Progenitor cell of endocrine pancreas (in vitro differentiated cells): ENCODE measurements at places on chromosomes 6 and 20. TPM values are rescaled to one million over a fixed set of nuclear protein-coding genes. Genes with fewer than 3 reads are reported as not detected.

DNA sequence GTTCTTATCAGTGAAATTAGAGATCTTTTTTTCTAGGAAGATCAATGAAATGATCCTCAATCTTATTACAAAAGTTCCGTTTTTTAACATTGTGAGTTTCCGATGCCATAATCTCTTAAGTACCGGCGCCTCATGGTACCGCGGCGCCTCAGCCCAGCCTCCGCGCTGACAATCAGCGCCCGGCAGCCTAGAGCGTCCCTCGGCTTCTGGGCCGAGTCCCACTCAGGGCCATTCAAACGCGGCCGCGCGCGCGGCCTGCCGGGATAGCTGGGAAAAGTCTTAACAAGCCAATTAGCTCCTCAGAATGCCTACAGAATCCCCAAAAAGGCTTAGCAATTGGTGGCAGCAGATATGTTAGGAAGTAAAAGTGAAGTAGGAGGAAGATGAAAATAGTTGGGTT lies 204.8 kb downstream of the ADGB start:
- no peak overlapping the region for H3K4me3 ChIP-seq
- DNase-seq = no peak
- peaks cover 2% of the 10 kb centered on the region for H3K4me1 ChIP-seq
- H3K36me3 ChIP-seq = no peaks in the 10 kb centered on the region
- no peaks in the 10 kb centered on the region for H3K27me3 ChIP-seq

GRCh38 chr20:56511926-56512325 lies 12.6 kb upstream of the FAM209A start:
- no peaks in the 10 kb centered on the region for H3K36me3 ChIP-seq
- no peaks in the 10 kb centered on the region for H3K4me1 ChIP-seq
- no peak overlapping the region for H3K27ac ChIP-seq
- no peaks in the 10 kb centered on the region for H3K27me3 ChIP-seq
- H3K4me3 ChIP-seq = no peak overlapping the region

The SRXN1 gene
- 12.0 and 13.8 TPM in 2 replicates for total RNA-seq

The TULP4 gene
- 171 and 174 TPM in 2 replicates for total RNA-seq

DNA sequence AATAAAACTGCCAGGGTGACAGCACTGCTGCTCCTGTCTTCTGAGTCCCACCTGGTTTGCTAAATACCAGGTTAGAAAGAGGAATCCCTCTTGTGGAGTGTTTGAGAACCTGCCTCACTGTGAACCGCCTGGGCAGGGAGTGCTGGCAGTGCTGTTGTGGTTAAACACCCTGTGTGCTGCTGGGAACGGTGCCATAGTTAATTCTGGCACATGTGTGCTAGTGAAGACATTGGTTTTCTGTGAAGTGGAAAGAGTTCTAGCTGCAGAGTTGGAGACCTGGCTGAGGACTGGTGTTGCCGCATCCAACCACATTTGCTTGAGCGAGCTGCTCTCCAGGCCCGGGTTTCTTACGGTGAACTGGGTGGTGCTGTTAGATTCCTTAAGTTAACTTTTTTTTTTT lies 72.7 kb downstream of the IGF2R start:
- H3K27me3 ChIP-seq = no peaks in the 10 kb centered on the region
- no peak overlapping the region for H3K4me3 ChIP-seq
- no peaks in the 10 kb centered on the region for H3K4me1 ChIP-seq
- no peak for DNase-seq
- no peak overlapping the region for H3K27ac ChIP-seq
